ENCODE measurements at places on chromosomes 4 and X. TPM values are rescaled to one million over a fixed set of nuclear protein-coding genes. Genes with fewer than 3 reads are reported as not detected.

- no peak for DNase-seq
Measured at GRCh38 chrX:114500622-114501021, 83.3 kb upstream of the HTR2C start.

- no peak for DNase-seq
Measured at GRCh38 chr4:99887837-99888236, 6.4 kb downstream of the LAMTOR3 start.

DNA sequence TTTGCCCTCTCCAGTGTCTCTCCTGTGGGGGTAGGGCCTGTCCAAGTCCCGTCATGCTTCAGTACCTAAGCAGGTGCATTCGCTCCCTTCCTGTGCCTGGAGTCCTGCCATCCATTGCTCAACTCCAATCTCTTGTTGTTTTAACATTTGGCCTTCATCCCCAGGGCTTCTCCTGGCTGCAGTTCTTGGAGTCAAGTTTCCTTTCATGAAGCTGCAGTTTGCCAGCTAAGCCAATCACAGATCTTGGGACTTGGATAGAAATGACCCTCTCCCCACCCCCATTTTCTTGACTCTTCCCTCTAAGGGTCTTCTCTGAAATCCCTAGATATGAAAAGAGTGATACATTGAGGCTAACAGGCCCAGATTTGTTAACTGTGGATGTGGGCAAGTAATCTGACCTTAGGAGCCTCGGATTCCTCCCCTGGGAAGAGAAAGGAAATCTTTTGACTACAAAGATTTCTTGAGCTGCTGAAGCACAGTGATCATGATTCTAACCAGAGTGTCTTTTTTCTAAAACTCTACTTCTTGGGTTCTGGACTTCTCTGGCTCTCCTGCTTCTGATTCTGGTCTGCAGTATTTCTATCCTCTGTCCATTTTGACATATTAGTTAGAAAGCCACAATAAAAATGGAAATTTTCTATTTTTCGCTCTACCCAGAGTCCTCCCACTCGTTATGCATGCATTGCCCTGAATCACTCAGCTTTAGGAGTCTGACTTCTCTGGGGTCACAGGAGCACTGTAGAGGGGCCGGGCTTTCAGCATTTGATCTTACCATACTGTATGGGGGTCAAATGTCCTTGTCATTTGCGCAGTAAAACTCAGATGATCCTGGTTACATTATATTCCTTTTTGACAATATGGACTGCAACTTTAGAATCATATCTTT, 61.0 kb downstream of the CHRNA9 start:
- DNase-seq: peak; percentile 80

- no peak for DNase-seq
Measured at GRCh38 chrX:137362583-137362982, 203.3 kb upstream of the ZIC3 start.

DNA sequence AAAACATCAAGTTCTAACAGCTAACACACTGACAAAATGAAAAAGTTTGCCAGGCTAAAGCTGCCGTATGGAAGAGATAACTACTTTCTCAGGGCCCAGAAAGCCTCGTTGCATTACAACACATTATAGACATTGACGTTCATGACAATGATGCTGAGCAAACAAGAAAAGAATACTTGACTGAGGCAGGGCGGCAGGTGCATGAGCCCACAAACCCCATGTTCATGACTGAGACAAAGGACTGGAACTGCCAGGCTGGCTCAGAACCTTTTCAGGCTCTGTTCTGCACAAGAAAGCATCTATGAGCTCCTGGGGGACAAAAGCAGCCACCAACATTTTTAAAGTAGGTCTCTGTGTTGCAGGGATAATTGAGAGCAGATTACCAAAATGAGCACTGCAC, 13.6 kb downstream of the TLR6 start:
- no peak for DNase-seq

GRCh38 chr4:165458471-165458870, 79.7 kb downstream of the CPE start:
- no peak for DNase-seq

GRCh38 chr4:52750819-52751486, at the start of gene ERVMER34-1:
ERVMER34-1 (minus strand) TSS chr4:52751425; CDS start chr4:52745520, 5,905 bp downstream.
- peak; percentile 43 for DNase-seq

DNA sequence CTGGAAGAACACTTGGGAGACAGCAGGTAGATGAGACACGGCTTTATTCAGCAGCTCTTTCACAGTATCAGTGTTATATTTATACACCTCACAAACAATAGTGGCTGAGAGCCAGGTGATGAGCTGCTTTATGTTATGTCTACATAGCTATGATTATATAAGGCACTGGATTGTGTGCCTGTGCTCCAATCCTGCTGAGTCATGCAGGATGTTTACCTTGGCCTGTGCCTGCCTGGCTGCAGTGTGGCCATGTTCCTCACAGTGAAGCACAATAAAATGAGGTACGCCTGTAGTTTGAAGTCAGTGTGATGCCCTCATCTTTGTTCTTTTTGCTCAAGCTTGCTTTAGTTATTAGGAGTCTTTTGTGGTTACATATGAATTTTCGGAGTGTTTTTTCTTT, 31.3 kb downstream of the CXCL13 start:
- DNase-seq: no peak

GRCh38 chrX:65871671-65872311, 168.1 kb downstream of the VSIG4 start:
- no peak for DNase-seq

- DNase-seq: no peak
Measured at GRCh38 chr4:120314969-120315368, 248.3 kb upstream of the MAD2L1 start.

- no peak for DNase-seq
Measured at GRCh38 chr4:153117554-153117953, 86.7 kb upstream of the TRIM2 start.

- no peak for DNase-seq
Measured at GRCh38 chrX:134682081-134682480, 23.8 kb upstream of the PLAC1 start.

DNA sequence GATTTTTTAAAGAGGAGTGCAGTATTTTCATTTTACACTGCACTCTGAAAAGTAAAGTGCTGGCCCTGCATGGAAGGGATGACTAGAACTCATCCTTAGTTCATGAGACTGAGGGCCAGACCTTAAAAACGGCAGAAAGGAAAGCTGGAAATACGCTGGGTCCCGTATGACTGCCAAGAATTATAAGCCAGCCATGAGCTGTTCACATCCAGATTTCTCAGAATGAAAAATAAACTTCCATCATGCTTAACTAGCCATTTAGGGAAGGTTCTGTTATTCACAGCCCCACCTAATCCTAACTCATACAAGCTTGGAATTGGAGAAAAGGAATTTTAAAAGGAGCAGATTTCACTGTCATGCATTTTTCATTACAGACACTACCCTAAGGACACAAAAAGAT, 894.4 kb downstream of the FAT4 start:
- no peak for DNase-seq

GRCh38 chr4:133467290-133467947, 318.3 kb downstream of the PCDH10 start:
- no peak for DNase-seq

DNA sequence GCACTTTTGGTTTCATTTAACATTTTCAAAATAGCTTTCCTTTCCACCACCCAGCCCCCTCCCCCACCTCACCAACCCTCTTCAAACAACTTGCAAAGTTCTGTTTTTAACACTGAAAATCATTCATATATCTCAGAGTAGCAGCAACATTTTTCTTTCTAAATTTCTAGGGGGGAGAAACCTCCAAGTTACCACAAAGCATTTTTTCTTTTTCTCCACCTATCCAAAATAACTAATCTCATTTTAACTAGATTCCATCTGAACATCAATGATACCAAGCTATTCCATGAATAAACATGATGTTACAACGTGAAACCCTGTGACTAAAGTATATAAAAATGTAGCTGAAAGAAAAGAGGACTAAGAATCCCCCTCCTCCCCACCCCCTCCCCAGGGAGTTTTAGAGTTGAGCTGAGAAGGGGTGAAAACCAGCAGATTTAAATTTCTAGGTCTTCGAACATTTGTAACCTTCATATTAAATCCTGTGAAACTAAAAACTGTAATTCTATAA, 5.2 kb downstream of the LDB2 start:
- DNase-seq: no peak

DNA sequence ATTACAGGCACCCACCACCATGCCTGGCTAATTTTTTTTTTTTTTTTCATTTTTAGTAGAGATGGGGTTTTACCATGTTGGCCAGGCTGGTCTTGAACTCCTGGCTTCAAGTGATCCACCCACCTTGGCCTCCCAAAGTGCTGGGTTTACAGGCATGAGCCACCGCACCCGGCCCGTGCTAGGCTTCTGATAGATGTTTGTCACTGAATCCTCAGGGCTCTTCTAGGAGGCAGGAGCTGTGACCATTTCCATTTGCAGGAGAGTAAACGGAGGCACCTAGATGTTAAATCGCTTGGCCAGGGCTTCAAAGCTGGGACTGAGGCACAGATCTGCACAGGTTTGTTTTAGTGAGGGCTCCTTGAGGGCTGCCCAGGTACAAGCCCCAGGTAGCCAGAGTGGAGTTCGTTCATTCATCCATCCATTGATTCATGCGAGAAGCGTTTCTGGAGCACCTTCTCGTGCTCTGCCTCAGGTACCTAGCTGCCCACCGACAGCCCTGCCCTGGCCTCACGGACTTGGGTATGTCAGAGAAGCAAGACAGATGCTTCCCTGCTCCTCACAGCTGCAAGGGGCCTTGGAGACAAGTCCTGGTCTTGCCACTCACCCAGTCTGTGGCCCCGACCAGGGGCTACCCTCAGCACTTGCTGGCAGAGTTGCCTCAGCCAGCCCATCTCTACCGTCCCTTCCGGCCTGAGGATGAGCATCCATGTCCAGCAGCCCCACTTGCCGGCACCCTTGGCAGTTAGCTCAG, 106.4 kb downstream of the PSAPL1 start:
- DNase-seq: no peak

DNA sequence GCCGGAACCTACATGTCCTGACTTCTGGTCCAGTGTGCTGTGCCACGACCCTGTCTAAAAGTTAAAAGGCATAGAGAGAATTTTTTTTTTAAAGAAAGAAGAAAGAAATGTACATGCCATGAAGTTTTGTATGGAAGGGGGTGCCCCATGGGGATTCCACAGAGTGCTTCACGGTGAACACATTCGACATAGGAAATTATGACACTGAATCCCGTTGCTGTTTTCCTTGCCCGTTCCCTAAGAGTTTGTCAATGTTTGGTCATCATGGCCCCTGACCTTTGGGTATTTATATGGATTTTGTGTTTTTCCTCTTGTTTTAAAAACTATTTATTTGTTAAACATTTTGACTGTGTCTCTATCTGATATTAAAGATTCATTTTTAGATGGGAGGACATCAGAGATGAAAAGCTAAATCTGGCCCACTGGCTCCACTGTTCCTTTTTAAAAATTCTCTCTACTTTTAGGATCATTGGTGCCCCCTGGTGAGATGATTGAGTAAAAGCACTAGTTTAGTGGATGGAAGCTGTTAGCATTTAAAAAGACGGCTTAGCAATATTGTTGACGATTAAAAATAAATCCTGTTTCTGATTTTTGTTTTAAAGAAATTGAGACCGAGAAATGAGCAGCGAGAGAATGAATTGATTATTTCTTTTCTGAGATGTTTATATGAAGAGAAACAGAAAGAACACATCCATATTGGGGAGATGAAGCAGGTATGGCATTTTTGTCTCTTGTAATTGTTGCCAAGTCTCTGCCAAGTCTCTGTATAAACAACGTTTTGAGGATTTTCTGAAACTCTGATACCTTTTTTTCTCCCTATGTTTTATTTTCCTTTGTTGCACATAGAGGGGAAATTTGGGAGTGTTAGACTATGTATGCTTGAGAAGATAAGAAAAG, 75.0 kb downstream of the PTTG2 start:
- DNase-seq: no peak

DNA sequence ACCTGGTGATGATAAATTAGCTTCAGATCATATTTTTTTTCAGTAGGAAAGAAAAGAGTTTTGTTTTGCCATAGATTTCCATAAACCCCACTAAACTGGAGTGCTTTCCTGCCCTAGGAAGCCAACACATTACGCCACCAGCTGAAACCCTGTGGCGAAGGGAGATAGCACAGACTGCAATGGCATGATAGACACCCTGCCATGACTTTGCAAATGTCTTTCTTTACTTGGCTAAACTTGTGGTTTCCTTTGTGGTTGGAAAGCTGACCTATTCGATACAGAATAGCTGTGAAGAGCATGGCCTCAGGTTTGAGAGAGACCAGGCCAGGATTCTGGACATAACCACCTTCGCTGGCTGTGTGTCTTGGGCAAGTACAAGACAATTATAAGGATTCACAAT, 19.1 kb downstream of the MFAP3L start:
- no peak for DNase-seq

DNA sequence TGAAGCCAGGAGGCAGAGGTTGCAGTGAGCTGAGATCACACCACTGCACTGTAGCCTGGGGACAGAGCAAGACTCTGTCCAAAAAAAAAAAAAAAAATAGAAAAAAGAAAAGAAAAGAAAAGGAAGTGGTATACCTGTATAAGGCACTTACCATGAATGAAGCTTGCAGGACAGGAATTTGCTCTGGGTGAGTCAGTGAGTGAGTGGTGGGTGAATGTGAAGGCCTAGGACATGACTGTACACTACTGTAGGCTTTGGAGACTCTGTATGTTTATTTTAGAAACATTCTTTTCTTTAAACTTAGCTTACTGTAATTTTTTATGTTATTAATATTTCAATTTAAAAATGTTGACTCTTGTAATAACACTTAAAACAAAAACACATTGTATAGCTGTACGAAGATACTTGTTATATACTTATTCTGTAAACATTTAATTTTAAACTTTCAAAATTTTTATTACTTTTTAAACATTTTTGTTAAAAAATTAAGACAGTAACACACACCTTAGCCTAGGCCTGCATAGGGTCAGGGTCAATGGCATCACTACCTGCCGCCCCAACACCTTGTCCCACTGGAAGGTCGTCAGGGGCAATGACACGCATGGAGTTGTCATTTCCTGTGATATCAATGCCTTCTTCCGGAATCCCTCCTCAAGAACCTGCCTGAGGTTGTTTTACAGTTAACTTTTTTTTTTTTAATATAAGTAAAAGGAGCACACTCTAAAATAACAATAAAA, 78.7 kb downstream of the CLNK start:
- DNase-seq: no peak

DNA sequence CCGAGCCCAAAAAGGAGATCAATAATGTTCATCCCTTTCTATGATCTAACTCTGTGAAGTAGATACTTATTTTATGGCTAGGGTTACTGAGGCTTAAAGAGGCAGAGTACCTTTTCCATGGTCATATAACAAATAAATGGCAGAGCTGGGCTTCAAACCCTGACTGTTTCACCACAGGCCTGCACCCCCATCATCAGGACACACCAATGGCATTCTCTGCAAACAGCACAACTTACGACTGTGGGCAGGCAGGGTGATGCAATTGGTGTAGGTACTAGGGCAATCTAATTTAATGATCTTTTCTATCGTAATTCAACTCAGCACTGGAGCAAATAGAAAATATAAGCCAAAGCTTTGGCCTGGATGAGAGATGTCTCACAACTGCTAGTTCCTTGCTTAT, 118.8 kb upstream of the CBR4 start:
- no peak for DNase-seq

Gene SYTL4
- 11.4 TPM for total RNA-seq

Gene MSANTD1
- total RNA-seq: 1.7 TPM

Gene SLC25A53
- total RNA-seq: 14.9 TPM

Gene TMEM271
- not detected for total RNA-seq

Gene BMPR1B
- 5.3 TPM for total RNA-seq
